Activated CD8-positive, alpha-beta memory T cell treated with anti-CD3 and anti-CD28 coated beads for 4 hours (primary cell): ENCODE measurements at places on chromosomes 11 and 22.

DNA sequence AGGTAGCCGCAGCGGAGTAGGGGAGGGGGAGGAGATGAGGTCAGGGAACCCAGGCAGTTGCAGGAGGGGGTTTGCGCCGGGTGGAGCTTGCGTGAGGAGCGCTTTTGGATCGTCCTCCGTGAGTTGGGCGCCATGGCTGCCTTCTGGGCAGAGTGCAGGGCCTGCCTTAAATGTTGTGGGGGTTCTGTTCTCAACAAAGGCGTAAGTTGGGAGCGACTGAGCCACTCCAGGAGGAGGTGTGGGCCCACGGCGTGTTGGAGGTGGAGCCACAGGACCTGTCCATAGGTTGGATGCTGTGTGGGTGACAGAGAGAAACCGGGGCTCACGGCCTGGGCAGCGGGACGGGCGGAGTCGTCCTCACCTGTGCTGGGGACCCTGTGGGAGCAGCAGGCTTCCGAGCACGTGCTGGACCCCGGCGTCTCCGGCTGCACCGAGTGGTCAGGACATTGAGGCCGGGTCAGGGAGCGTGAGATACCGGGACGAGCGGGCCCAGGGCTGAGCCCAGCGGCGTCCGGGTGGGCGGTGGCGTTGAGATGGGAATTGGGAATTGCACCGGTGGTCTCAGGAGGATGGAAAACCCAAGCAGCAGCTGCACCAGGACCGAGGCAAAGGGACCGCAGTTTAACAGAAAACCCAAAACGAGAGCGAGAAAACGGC is 977 bp upstream of the PGGHG start:
- DNase-seq, result no peak

GRCh38 chr11:70432065-70432464 is 33.7 kb downstream of the CTTN start:
- no peak for DNase-seq

GRCh38 chr11:133070021-133070713 is 462.1 kb downstream of the OPCML start:
- no peak for DNase-seq

DNA sequence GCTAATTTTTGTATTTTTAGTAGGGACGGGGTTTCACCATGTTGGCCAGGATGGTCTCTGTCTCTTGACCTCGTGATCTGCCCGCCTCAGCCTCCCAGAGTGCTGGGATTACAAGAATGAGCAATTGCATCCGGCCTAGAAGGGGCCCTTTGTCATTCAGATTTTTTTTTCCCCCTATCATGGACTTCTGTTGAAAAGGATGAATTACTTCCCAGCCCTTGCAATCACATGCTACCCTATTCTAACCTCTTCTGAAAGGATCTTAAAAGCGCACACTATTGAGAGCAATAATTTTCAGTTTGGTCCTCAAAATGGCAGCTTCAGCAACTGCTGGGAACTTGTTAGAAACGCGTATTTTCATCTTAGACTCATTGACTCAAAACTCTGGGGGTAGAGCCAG is 575.6 kb upstream of the KIRREL3 start:
- no peak for DNase-seq

- no peak for DNase-seq
Measured at GRCh38 chr11:56331861-56332491, 13.9 kb upstream of the OR8K1 start.

DNA sequence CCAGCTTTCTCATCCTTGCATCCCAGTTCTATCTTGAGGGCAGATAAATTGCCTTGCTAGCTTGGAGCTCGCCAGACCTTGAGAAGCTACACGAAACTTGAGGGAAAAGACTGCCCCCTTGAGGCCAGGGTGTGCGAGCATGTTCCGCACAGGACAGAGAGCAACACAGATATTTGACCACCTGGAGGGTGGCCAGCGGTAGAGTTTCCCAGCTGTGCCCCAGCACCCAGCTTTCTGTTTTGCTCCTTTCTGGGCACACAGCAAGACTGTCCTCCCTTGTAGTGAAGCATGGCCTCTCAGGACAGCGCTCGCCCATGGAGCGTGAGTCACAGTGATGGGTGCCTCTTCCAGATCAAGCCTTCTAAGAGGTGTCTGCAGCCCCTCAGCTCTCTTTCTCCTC is 23.5 kb downstream of the SPATA19 start:
- no peak for DNase-seq

- DNase-seq, result no peak
Measured at GRCh38 chr11:13954591-13954990, 7.9 kb upstream of the SPON1 start.

DNA sequence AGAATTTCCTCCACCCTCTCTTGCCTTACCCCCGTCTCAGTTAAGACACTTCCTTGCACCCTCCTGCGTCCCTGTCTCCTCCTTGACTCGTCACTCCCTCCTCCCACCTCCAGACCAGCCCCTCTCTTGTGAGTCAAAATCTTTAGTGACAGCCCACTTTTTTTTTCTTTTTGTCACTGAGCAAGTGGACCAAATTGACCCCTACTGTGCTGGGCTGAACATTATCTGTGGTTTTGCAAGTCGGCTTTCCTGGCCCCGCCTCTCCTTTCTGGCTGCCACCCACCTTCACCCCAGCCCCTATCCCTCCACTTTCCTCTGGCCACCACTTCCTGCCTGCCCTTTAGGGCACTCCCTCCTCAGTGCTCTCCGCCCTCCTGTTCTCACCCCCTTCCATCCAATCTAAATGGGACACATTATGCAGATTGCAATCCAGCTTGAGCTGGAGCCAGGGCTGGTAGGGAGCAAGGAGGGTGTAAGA is at the start of gene APLNR:
Gene APLNR (minus strand): TSS at position 47 of the 478 bp plus-strand sequence. CDS start 246 bp downstream, outside the sequence.
- no peak for DNase-seq

GRCh38 chr11:118227865-118228785 is 3.3 kb upstream of the JAML start:
- no peak for DNase-seq

DNA sequence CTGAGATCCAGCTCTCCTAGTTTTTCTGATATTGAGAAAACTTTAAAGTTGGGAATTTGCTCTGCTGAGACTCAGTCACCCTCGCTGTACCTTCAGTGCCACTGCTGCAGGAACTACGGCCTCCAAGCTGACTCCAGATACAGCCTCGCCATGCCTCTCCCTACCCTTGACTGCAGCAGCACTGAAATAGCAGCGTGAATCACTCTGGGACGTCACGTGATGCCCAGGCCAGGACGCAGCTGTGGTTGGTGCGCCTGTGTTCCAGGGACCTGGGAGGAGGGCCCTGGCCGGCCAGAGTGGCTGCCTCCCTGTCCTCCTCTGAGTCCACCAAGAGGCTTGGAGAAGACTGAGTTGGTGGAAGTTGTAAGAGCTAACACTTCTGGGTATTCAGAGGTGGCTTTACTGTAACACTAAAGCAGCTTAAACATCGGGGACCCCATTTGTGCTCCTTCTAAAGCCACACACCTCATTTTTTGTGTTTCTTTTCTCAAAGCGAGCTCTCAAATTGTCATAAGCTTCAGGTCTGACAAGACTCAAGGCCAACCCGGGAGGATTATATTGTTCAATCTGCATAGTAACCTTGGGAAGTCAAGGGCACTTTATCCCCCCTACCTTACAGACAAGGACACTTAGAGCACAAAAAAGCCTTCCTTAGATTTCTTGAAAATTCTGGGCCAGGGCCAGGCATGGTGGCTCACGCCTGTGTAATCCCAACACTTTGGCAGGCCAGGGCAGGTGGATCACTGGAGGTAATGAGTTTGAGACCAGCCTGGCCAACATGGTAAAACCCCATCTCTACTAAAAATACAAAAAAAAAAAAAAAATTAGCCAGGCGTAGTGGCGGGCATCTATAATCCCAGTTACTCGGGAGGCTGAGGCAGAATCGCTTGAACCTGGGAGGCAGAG is 4.2 kb upstream of the STIP1 start:
- DNase-seq, result no peak

DNA sequence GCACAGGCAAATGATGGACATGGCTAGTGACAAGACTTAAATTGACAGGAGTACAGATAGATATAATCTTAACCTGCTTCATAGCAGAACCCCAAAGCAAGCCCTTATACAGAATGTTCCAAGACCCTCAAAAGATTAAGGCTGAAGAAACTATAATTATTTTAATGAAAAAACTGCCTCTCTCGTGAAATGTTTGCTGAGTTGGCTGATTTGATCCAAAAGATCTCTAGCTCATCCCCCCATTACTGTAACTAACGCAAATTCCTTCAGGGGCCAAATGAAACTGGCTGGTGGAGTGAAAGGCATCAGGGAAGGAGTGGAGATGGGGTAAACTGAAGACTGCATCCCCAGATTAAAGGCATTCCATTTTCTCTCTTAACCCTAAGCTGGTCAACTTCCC is 19.3 kb downstream of the ALG9 start:
- DNase-seq, result no peak

- no peak for DNase-seq
Measured at GRCh38 chr11:128470081-128470480, 117.3 kb downstream of the ETS1 start.

DNA sequence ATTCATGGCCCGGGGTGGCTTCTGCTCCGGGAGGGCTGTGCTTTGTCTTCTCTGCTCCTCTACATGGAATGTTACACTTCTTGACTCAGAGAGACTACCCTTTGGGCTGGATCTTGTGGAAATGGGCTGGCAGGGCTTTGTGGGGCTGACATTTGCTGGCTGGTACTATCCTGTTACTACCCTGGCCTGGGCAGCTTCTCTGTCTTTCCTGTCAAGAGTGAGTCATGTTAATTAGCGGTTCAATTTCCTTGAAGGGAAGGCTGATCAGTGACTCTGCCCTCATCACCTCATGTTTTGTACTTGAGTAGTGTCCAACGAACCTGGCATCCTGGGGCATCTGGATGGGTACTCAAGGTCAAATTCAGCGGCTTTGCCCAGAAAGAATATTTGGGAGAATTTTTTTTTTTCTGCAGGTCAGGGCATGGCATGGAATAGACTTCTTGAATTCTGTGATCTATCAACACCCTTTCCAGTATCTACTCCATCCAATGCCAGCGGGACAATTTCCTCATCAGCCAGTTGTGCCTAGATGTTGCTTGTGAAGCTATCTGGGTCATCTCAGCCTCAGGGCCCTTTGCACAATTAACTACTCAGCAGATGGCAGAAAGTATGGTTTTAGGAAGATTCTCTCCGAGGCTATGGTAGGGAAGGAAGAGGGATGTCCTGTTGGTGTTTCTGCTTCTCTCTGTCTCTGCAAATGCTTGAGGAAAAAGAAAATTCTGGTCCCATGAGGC is 140.5 kb upstream of the PLET1 start:
- no peak for DNase-seq

DNA sequence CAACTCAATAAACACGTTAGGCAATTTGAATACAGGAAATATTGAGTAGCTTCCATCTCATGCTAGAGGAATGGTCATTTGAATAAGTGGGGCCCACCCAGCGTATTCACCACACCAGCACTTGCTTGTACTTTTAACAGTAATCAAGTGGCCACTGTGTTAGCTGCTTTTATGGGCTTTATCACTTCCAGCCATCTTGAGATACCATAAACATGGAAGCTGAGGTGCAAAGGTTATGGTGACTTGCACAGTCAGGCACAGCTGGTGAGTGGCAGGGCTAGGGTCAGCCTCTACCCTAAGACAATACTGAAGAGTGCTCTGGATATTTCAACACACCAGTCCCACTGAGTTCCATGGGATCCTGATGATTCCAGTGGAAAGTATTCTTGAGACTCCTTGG is 6.7 kb downstream of the JOSD1 start:
- DNase-seq, result no peak

DNA sequence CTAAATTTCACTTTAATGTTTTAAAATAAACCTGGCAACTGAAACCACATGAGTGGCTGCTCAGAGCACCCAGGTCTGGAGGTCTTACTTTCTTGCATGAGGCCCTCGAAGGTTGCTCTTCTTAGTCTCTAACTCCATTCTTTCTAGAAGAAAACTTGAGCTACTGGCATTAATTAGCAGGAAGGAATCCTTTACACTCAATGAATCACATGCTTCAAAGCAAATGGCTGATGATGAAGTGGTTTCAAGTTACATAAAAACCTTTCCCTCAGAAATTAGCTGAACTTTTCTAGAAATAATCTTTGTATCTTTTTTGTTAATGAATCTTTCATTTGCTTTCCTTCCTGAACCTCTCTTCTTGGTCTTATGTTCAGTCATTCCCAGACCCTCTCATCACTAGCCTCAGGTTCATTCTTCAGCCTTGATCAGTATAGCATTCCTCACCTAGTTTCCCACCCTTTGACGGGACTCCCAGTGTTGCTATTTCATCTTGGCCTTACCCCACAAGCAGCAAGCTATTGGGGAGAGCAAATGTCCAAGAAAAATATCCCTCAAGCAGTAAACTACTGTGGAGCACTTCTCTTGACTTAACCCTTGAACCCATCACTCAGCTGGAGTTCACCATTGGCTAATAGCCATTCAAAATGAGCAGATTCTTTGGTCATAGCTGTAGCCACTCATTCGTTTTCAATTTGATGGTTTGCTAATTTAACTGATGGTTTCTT is 75.1 kb downstream of the INSC start:
- no peak for DNase-seq

DNA sequence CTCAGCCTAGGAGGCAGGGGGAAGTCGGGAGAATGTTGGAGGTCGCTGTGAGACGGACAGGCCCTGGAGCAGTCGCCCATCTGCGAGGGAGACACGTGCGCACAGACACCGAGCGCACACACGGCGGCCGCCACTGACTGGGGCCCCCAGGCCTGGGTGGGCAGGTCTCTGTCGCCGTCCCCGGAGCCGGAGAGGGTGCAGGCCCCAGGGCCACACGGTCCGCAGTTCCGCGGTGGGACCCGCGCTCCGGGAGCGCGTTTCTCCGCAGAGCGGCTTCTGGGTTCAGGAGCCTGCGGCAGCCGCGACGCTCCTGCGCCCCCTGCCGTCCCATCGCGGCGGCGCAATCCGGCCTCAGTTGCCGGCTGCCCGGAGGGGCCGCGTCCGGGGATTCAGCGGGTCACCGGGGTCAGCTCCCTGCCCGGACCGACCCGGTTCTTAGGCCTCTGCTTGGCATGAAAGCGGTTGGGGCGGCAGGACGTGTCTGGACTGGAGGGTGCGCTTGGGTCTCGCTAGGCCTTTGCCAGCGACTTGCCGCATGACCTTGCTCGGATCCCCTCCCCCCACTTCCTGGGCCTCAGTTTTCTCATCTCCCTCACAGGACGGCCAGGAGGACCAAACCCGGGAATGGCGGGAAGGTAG is 31.2 kb downstream of the PDE2A start:
- DNase-seq, result peak; percentile 17

GRCh38 chr22:44145544-44145943 is 35.2 kb upstream of the PARVG start:
- no peak for DNase-seq

- DNase-seq, result no peak
Measured at GRCh38 chr22:17930455-17931313, 93.7 kb downstream of the MICAL3 start.

DNA sequence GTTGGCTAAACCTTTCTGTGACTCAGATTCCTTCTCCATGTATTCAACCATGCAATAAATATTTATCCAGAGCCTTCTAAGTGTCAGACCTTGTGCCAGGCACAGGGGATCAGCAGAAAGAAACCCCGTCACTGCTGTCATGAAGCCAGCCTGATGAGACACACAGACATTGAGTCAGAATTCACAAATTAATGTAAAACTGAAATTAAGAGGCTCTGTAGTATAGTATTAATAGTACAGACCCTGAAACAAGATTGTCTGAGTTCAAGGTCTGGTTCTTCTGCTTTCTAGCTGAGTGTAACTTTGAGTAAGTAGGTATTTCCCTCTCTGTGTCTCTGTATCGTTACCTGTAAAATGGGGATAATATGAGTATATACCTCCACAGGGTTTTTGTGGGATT is 46.9 kb downstream of the ME3 start:
- DNase-seq, result no peak
